ENCODE measurements at places on chromosomes 2 and 18. TPM values are rescaled to one million over a fixed set of nuclear protein-coding genes. Genes with fewer than 3 reads are reported as not detected.

Gene CHRNG
- total RNA-seq = not detected

Gene CD207
- not detected for total RNA-seq

Gene LYPD1
- 0.26 TPM for total RNA-seq

Gene KYNU
- total RNA-seq = 1.6 TPM

Gene PRKAG3
- not detected for total RNA-seq

Gene CFAP221
- not detected for total RNA-seq

Gene AGXT
- total RNA-seq = not detected

Gene LDLRAD4
- total RNA-seq = 0.16 TPM

Gene FAHD2A
- total RNA-seq = 22.7 TPM

Gene CAMKMT
- total RNA-seq = 8.2 TPM

Gene ANKRD62
- not detected for total RNA-seq

Gene SPC25
- 1.1 TPM for total RNA-seq

Gene TIMM21
- 23.2 TPM for total RNA-seq

Gene NCKAP5
- total RNA-seq = 1.1 TPM

Gene GREB1
- total RNA-seq = 0.47 TPM

Gene VIL1
- total RNA-seq = not detected

Gene SOWAHC
- 7.7 TPM for total RNA-seq

Gene PRSS56
- not detected for total RNA-seq

Gene KIF1A
- under 0.01 TPM for total RNA-seq

Measured in bronchial smooth muscle cell (primary cell).